ENCODE measurements at places on chromosomes 1 and 21. TPM values are rescaled to one million over a fixed set of nuclear protein-coding genes. Genes with fewer than 3 reads are reported as not detected.

GRCh38 chr1:162219461-162219860 is 150.0 kb downstream of the NOS1AP start:
- H3K4me3 ChIP-seq: no peak overlapping the region
- no peak for DNase-seq
- H3K27ac ChIP-seq: no peak overlapping the region

- H3K36me3 ChIP-seq: no peaks in the 10 kb centered on the region
- H3K4me1 ChIP-seq: peaks cover 22% of the 10 kb centered on the region
- H3K27ac ChIP-seq: peak overlapping the region; percentile 62
- H3K27me3 ChIP-seq: no peaks in the 10 kb centered on the region
- H3K4me3 ChIP-seq: no peak overlapping the region
Observed at GRCh38 chr1:32066489-32066873, 6.3 kb upstream of the TMEM39B start.

The WLS gene
- total RNA-seq: 47.9 TPM

The GJA9 gene
- total RNA-seq: not detected

DNA sequence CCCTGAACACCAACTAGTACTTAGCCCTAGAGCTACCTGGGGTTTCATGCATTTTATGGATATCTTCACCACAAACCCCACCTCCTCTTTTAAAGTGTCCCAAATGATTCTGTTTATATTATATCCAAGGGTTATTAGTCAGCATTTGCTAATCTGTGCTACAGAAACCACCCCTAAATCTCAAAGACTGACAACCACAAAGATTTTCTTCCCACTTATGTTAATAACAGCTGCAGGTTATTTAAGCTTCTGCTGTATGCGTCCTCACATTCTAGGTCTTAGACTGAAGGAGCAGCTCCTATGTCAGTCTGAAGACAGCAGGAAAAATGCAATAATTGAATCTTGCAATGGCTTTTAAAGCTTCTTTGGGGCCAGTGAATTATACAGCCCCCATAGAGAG is 11.2 kb upstream of the PHC2 start:
- DNase-seq: no peak
- H3K4me1 ChIP-seq: peaks cover 8% of the 10 kb centered on the region
- no peaks in the 10 kb centered on the region for H3K36me3 ChIP-seq
- H3K27ac ChIP-seq: no peak overlapping the region
- no peaks in the 10 kb centered on the region for H3K27me3 ChIP-seq

- H3K27me3 ChIP-seq: peaks cover 8% of the 10 kb centered on the region
- no peak overlapping the region for H3K4me3 ChIP-seq
- H3K36me3 ChIP-seq: no peaks in the 10 kb centered on the region
- H3K4me1 ChIP-seq: no peaks in the 10 kb centered on the region
- H3K27ac ChIP-seq: no peak overlapping the region
Observed at GRCh38 chr1:17460219-17460618, 20.7 kb upstream of the RCC2 start.

- no peak overlapping the region for H3K4me3 ChIP-seq
- H3K27me3 ChIP-seq: no peaks in the 10 kb centered on the region
- H3K36me3 ChIP-seq: peaks cover 4% of the 10 kb centered on the region
Observed at GRCh38 chr1:180841415-180841814, 71.3 kb upstream of the KIAA1614 start.
